ENCODE measurements at places on chromosomes 12 and 14.

- no peak for DNase-seq
Observed at GRCh38 chr14:35822501-35822900, 3.6 kb upstream of the BRMS1L start.

DNA sequence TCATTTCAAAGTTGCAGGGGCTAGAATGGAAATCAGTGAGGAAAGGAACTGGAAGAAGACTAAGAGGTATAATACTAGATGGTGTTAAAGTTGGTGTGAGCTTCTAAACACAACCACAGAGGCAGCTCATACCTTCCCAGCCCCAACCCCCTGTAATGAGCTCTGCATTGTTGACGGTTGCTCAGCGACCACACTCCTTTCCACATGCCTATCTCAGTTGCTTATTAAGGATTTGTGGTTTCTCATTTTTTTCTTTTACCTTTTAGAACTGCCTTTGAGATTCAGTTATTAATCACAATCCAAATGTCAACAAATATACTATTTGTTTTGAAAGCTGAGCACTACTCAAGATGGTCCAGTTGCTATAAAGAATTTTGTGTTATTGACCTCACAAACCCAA is 62.1 kb upstream of the KIF21A start:
- DNase-seq: no peak

GRCh38 chr14:77256694-77257093 is 14.3 kb downstream of the NGB start:
- no peak for DNase-seq

GRCh38 chr12:108399514-108399913 is 60.4 kb upstream of the CMKLR1 start:
- no peak for DNase-seq

GRCh38 chr12:75196865-75197264 is 12.8 kb downstream of the KCNC2 start:
- DNase-seq: no peak

GRCh38 chr14:67440513-67440912 is 28.5 kb upstream of the PLEK2 start:
- peak; percentile 79 for DNase-seq

DNA sequence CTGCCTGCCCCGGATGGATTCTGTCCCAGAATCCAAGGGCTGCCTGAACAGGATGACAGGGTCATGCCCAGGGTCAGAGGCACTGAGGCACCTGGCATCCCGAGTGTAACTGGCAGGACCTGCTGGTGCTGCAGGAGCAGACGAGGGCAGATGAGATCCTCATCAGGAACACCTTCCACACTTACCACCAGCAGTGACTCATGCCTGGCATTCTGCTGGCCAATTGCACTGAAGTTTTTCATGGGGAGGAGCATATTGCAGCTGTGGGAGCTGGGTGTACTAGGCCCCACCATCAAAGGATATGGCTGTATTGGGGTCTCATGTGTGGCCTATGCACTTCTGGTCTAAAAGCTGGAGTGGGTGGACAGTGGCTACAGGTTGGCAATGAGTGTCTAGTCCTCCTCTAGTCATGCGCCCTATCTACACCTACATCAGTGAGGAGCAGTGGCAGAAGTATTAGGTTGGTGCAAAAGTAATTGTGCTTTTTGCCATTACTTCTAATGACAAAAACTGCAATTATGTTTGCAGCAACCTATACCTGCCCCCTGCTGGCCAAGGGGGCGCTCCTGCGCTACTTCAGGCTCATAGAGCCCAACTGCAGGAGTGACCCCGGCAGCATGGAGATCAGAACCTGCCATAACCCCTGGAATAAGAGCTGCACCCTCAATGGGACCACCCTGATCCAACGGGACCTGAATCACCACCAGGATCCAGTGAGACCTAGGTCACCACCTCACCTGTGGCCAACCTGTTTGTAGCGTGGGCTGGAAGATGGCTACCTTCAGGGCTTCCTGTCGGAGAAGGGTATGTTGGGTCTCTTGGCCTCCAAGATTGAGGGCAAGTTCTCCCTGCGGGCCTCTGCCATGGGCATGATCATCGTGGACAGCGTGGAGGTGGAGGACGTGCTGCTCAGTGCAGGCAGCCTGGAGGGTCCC is 8.0 kb upstream of the C12orf42 start:
- no peak for DNase-seq

- DNase-seq: no peak
Observed at GRCh38 chr12:130602251-130602650, 113.8 kb downstream of the RIMBP2 start.

DNA sequence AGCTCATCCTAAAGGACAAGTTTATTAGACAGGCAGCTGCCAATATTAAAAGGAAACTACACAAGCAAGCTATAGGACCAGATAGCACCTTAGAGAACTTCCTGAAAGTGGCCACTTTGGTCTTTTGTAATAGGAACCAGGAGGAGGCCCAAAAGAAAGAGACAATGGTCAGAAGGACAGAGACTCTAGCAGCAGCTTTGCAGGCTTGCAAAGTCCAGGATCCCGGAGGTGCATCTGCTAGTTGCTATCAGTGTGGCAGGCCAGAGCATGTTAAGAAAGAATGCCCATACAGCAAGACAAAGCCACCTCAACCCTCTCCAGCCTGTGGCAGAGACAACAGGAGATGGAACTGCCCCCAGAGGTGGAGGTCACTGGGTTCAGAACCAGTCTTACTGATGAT is 23.4 kb downstream of the APOBEC1 start:
- no peak for DNase-seq

GRCh38 chr14:51023964-51024363 is 70.9 kb downstream of the TRIM9 start:
- DNase-seq: no peak

DNA sequence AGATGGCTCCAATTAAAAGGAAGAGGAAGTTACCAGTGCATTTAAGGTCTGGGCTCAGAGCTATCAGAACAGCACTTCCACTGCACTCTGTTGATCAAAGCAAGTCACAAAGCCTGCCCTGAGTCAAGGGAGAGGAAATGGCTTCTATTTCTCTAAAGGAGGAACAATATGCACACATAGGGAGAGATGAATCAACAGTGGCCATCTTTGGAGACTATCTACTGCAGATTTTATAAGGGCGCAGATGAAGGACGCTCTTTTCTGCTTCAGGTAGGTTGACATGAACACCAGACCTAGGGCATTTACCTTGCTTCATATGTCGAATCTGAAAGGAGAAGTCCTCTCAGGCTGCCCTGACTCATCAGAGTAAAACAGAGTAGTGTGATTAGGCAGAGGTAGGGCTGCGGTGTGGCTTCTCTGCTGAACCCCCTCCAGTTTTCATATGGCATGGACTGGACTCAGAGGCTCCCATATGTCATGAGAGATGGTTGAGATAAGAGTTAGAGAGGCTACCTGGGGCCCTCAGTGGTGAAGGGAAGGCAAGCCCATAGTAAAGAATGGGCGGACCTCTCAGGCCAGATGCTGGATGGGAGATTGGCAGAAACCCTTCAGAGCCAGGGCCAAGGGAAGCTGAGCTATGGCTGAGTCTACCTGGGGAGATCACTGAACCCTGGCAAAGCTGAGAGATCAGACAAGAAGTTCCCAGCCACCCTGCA is 84.4 kb downstream of the ARF6 start:
- DNase-seq: no peak
